Left renal pelvis (tissue), 4 donors: ENCODE measurements at places on chromosomes 16 and 17. TPM values are rescaled to one million over a fixed set of nuclear protein-coding genes. Genes with fewer than 3 reads are reported as not detected.

- DNase-seq, result no peak
Measured at GRCh38 chr17:76432004-76432403, 20.9 kb downstream of the UBE2O start.

DNA sequence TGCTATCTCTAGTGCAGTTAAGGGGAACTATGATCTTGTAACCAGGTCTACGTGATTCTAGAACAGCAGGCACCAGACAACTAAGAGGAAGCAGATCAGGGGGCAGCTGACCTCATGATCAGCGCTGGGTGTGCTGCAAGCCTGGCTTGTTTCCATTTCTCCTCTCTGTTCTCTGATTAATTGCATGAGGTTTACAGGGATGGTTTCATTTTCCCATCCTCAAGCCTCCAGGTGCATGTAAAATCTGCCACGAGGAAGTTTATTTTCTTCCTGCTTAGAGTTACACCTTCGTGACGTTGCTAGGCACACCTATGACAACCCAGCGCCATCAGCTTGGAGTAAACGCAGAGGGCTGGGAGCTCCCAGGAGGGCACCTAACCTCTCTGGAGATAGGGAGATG, 4.3 kb upstream of the NUPR1 start:
- DNase-seq, result no peak

GRCh38 chr17:19242323-19242722, 5.2 kb downstream of the EPN2 start:
- no peak for DNase-seq

GRCh38 chr16:68644715-68645493, at the start of gene CDH3:
TSS of gene CDH3 (plus strand) at chr16:68645310. CDS start at chr16:68645380, 70 bp downstream.
- DNase-seq, result no peak

The HES7 gene
- 0.10 TPM for polyA plus RNA-seq

DNA sequence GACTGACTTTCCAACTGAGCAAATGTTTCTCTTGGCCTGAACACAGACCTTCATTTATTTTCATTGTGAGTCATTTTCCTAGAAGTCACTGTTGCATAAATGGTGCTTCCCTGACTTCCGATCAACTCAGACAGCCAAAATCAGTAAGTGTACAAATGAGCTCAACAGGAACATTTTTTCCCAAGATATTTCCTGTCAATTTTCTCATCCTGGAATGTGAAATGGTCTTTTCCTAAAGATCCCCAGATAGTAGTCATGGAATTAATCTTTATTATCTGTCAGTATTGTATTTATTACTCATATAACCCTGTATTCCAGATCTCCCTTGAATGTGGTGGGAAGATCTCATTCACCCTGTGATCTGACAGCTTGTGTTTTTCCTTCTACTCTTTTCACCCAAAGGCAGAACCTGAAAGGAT, 360.3 kb upstream of the KIF2B start:
- peak; percentile 12 for DNase-seq

DNA sequence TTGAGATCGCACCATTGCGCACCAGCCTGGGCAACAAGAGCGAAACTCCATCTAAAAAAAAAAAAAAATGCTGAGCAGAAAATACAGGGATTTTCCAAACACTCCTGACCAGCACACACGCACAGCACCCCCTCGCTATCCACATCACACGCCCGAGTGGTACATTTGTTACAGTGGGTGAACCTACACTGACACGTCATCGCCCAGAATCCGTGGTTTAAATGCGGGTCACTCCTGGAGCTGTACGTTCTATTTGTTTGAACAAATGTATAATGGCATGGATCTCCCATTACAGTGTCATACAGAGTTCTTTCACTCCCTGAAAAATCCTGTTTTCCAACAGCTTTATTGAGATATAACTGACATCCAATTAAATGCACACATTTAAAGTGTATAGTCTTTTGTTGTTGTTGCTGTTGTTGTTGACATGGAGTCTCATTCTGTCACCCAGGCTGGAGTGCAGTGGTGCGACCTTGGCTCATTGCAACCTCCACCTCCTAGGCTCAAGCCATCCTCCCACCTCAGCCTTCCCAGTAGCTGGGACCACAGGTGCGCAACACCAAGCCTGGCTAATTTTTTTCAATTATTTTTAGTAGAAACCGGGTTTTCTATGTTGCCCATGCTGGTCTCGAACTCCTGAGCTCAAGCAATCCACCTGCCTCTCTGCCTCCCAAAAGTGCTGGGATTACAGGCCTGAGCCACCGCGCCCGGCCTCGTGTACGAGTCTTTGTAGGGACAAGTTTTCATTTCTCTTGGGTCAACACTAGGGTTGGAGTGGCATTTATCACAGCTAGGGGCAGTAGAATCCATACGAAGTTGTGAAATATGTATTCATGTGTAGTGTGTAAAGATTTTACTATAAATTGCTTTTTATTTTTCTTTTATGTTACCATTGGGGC, 4.4 kb upstream of the CARHSP1 start:
- no peak for DNase-seq

DNA sequence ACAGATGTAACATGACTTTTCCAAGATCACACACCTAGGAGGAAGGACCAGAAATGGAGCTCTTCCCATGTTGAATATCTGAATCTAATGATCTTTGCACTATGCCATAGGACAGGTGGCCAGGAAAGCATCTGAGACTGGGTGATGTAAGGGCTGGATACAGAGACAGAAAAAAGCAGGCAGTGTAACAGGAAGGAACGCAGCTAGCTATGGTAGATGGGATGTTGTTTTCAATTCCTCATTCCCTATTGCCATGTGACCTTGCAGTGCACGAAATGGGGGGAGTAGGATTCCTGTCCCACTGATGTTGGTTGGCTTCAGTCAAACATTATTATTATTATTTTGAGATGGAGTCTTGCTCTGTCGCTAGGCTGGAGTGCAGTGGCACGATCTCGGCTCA, 3.7 kb upstream of the NPIPB15 start:
- no peak for DNase-seq

DNA sequence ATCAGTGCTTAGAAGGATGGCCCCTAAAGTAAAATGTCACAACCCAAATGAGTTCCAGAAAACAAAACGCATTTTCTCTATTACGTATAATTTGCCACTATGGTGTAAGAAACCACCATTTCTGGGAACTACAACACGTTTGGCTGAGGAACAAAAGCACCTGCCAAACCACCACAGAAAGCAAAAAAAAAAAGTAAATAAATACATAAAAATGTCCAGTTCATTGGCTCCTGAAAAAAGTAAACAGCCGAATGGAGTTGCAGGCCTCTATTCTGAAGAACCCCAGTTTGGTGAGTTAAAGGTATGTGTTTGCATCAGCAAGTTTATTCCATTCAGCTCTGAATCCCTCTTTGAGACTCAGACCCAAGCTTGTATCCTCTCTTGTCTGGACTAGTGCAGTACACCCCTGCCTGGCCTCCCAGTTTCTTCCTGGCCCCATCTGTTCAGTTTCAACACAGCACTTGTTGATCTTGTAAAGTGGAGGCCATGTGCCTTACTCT, 36.9 kb downstream of the ERN1 start:
- no peak for DNase-seq

DNA sequence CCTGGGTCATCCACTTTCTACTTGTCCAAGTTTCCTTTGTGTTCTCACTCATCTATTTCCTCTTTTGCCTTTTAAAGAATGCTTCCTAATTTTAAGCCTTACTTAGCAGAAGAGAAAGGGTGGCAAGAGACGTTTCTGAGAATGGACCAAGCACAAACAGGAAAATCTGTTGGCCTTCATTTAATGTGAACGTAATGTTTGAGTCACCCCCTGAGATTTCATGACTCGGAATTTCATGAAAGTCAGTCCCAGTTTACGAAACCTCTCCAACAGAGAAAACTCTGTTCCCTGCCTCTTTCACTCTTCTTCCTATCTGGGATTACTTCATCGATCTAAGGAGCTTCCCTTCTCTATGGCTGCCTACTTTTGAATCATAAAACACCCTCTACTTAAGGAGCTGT, at the start of gene CD300E:
Gene CD300E (minus strand): TSS at position 46 of the 401 bp plus-strand sequence. CDS start 117 bp downstream, outside the sequence.
- DNase-seq, result no peak
